Stimulated activated CD8-positive, alpha-beta memory T cell treated with anti-CD3 and anti-CD28 coated beads, Interleukin-15, amount 100 ng/mL, for 24 hours (primary cell): ENCODE measurements at places on chromosomes 2 and 18.

DNA sequence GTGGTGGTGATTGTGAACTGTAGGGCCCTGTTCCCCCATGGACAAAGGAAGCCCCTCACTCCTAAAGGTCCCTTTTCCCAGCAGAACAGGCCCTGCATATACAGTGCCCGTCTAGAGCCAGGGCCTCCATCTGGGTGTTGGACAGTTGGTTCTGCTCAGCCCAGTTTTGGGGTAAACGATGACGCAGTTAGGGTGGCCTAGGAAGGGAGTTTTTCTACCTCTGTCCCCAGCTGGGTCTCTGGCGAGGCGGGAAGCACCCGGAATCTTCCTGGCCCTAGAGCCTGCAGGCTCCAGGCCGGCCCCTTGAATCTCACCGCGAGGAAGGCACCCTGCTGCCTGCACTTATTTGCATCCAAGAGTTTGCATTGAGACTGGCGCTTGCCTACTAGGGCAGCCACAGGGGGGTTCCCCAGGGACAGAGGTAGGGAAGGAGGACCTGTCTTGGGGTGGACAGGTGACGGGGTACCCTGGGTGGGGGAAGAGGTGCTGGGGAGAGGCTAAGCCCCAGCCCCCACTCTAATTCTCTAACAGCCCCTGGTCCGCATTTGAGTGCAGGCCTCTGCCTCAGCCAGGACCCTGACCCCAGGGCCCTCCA lies 529 bp upstream of the MTA3 start:
- no peak for DNase-seq

- DNase-seq, result no peak
Observed at GRCh38 chr2:174606336-174606735, 8.7 kb upstream of the WIPF1 start.

- DNase-seq, result no peak
Observed at GRCh38 chr2:27808418-27808817, 36.9 kb downstream of the MRPL33 start.

DNA sequence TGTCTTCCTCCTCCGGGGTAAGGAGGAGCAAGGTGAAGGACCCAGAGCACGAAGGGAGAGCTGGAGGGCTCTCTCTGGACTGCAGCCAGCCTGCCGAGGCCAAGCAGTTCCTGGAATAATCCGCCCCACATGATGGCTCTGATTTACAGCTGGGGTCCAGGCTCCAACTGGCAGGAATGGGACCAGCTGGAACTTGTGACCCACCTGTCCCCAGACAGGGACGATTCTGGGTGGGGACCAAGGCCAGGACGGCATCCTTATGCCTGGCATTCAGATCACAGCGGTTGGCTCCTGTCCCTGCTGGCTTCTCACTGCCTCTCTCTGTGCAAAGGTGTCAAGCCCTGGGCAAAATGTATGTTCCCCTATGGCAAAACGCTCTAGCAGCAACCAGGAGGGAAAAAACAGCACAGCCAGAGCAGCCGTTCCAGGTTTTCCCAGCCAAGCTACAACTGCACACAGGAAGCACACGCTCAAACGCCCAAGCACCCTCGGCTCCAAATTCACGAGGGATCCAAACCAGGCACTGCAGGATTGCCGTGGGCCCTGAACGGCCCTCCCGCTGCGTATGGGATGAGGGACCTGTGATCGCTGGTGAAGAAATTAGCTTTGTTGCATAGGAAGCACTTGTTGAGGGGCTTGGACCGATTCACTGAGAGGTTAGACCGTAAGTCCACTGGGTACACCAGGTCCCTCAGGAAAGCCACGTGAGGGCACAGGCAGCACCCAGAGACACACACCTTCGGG lies 35.8 kb downstream of the FAM178B start:
- no peak for DNase-seq

DNA sequence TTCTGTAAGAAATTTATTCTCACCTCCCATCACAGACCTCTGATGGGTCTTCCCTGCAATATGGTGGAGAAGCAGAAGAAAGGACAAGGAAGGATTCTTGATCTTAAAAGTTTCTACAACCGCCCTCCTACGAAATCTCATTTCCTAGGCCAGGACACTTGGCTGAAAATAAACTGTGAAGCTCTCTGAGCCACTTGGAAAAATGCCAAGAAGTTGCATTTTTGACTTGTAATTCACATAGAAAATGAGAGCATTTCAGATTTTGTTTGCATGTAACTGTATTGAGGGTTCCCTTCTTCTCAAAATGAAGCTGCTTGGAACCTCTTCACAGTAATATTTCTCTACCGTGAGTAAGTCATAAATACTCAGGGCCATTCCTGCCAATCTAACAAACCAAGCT lies 458.3 kb upstream of the SLC14A2 start:
- no peak for DNase-seq
